COR-L47 (cell line): ENCODE measurements at places on chromosomes 2 and 18.

- no peak for DNase-seq
Measured at GRCh38 chr2:119599384-119599783, 55.1 kb downstream of the CFAP221 start.

GRCh38 chr2:142596334-142597088, 281.0 kb upstream of the KYNU start:
- DNase-seq: no peak

GRCh38 chr2:204021290-204022081, 84.9 kb downstream of the ICOS start:
- DNase-seq: no peak

DNA sequence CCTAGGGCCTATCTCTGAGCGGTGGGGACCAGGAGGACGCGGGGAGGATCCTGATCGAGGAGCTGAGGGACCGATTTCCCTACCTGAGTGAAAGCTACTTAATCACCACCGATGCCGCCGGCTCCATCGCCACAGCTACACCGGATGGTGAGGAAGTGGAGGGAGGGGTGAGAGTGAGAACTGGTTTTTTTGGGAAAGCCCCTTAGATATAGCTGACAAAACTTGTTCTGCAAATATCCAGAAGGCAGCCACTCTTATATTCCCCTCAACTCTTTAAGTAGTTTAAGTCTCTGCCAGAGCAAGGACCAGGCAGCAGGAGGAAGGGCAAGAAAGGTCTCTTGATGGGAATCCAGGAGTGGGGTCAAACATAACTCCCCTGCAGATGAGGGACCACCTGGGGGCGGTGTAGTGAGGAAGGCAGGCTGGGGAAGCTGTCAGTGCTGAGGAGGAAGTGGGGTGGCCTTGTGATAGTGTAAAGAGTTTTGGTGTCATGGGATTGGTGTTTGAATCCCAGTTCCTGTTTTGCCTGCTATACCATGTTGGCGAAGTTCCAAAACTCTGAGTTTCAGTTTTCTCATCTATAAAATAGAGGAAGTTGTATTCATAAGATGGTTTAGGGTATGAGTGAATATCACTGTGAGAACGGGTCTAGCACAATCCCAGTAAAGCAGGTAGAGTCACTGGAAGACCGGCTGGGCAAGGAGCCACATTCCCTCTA, 3.4 kb downstream of the NAGK start:
- no peak for DNase-seq

- DNase-seq: peak; percentile 80
Measured at GRCh38 chr18:45775241-45775676, 50.2 kb upstream of the SIGLEC15 start.

GRCh38 chr18:42850174-42851083, 265.1 kb downstream of the RIT2 start:
- no peak for DNase-seq

- no peak for DNase-seq
Measured at GRCh38 chr2:148828941-148829340, 46.1 kb upstream of the KIF5C start.

DNA sequence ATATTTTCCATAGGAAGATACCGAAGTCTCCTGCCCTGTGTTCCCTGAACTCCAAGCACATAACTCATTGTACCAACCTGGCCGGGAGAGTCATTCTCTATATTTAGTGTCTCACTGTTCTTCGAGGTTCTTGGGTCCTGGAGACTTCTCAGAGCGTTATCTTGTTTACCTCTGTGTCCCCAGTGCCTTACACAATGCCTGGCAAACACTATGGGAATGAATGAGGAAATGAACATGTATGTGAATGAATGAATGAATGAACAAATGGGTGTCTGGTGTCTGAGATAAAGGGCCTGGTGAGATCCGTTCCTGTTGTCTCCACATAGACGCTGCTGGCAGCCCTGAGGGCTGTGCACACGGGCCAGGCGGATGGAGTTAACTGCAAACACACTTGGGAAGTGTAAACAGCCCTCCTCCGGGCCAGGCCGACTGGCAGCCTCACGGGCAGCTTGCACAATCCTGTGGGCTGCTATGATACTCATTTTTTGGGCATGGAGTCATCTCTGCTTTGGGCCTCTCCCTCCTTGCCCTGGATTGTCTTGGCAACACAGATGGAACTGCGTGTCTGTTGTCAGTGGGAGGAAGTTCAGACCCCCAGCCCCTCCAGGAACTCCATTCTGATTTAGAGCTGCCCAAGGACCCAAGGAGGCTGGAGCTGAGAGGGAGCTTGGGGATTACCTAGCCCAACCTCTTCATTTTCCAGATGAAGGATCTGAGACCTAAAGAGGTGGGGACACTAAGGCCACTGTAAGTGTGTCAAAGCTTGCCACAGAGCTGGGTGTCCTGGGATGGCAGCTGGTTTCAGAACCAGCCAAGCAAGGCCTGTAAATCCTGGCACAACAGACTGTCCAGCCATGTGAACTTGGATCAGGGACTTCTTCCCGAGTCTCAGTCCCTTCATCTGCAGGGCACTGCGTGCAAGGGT, 124.4 kb downstream of the INHBB start:
- no peak for DNase-seq

DNA sequence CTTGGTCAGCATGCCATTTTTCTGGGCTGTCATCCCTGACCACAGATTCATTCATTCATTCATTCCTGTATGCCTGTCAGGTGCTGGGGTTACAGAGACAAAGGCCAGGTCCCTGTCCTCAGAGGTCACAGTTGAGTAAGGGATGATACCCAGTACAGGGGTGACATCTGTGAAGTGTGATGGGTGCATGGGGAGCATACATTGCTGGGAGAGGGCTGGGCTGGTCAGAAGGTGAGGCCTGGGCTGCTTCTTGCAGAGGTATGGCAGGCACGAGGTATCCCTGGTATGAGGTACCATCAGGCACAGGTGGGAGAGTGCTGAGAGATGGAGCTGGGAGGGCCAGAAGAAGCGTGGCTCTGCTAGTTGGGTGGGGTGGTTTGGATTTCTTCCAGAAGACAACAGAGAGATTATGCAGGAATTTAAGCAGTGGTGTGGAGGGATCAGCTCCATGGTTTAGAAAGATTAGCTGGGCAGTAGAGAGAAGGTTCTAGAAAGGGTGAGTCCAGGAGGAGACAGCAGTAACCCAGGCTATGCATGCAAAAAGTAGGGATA, 181.9 kb upstream of the HAAO start:
- DNase-seq: no peak

- no peak for DNase-seq
Measured at GRCh38 chr2:222160944-222161343, 137.9 kb downstream of the PAX3 start.

- DNase-seq: no peak
Measured at GRCh38 chr2:120858361-120859106, 122.9 kb downstream of the GLI2 start.

DNA sequence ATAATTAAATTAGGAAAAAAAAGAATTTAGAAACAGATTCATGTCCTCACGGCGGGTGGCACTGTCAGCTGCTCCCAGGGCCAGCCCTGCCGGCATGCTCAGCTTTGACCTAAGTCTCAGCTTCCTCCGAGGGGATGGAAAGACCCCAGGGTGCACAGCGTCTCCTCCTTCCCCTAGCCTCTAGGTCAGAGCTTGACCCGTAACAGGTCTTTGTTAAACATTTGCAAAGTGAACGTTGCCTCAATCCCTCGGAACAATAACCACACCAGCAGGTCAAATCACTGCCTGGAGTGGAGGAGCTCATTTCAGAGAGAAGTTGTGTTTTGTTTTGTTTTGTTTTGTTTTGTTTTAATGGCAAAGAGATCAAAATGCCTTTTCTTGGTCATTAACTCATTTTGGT, 171.3 kb downstream of the TMEM18 start:
- no peak for DNase-seq

DNA sequence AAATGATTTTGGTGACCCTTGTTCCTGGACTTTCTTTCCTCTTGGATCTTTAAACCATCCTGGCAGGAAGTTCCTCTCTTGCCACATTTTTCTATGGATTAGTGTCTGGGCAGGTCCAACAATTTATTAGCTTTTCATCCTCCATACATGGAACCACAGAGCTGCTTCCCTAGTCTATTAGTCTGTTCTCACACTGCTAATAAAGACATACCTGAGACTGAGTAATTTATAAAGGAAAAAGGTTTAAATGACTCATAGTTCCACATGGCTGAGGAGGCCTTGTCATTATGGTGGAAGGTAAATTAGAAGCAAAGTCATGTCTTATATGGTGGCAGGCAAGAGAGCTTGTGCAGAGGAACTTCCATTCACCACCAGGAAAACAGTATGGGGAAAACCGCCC, 122.9 kb downstream of the DDX1 start:
- DNase-seq: no peak

DNA sequence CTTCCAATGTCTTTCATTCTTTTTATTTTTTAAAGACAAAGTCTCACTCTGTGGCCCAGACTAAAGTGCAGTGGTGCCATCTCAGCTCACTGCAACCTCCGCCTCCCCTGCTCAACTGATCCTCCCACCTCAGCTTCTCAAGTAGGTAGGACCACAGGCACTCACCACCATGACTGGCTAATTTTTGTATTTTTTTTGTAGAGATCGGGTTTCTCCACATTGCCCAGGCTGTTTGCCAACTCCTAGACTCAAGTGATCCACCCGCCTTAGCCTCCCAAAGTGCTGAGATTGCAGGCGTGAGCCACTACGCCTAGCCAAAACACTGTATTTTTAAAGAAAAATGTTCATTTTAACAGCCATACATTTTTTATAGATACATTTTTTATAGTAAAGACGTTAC, 12.7 kb downstream of the GCKR start:
- DNase-seq: no peak

- no peak for DNase-seq
Measured at GRCh38 chr2:163269374-163270021, 430.9 kb upstream of the KCNH7 start.

DNA sequence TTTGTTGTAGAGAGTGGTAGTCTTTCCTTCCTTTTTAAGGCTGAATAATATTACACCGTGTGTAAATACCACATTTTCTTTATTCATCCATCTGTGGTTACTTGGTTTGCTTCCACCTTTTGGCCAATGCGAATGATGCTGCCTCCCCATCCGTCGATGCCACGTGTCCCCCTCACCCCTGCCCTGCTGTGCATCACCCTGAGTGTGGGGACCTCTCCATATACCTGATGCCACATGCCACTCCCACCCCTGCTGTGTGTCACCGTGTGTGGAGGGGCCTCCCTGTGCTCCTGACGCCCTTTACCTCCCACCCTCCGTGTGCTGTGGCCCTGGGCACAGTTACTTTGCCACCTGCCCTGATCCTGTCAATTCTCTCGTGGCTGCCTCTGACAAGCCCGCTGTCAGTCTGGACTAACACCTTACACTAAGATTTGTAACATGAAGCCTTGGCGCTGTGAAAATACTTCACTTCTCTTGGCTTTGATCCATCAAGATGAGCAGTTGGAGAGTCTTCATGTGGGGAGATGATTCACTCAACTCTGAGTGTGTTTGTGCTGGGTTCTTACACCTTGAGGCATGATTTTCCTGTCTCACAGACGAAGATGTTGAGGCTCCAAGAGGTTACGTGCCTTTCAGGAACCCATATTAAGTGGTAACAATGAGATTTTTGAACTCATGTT, 234.0 kb downstream of the ZNF407 start:
- DNase-seq: no peak

- DNase-seq: no peak
Measured at GRCh38 chr2:65518751-65519150, 86.4 kb upstream of the SPRED2 start.

DNA sequence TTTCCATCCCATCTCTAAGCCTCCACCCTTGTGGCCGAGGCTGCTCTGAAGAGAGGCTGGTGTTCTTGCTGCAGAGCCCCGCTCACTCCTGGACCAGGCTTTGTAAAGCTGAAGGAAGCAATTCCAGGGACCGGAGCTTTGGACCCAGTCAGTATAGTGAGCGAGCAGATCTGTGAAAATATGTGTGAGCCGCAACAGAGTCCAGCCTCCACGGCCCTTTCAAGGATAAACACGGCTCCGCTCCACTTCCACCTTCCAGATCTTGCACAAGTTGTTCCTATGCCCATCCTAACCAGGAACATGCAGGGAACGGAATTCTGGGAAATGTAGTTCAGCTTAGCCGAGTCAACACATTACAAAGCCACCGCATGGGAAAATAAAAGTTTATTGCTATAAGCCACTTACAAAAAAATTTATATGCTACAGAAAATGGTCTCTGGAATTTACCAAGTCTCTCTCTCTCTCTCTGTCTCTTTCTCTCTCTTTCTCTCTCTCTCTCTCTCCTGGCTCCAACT, 151.7 kb upstream of the ZNF521 start:
- DNase-seq: peak; percentile 12

GRCh38 chr2:469514-469913, 181.6 kb upstream of the ALKAL2 start:
- DNase-seq: no peak

DNA sequence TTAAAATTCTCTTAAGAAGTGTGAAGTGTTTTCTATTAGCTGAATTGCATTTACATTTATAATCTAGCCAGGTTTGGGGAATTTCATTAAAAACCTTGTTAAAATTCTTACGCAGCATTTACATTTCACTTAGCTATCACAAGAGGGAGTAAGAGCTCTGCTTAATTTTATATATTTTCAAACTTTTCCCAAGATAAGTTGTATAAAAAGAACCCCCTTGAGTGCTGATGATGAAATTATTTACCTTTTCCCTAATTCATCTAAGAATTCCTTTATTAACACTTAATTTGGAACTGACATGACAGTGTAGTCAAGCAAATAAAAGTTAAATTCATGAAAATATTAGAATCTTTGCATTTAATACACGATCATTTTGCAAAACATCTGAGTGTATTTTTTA, 54.2 kb upstream of the ZSWIM2 start:
- no peak for DNase-seq

DNA sequence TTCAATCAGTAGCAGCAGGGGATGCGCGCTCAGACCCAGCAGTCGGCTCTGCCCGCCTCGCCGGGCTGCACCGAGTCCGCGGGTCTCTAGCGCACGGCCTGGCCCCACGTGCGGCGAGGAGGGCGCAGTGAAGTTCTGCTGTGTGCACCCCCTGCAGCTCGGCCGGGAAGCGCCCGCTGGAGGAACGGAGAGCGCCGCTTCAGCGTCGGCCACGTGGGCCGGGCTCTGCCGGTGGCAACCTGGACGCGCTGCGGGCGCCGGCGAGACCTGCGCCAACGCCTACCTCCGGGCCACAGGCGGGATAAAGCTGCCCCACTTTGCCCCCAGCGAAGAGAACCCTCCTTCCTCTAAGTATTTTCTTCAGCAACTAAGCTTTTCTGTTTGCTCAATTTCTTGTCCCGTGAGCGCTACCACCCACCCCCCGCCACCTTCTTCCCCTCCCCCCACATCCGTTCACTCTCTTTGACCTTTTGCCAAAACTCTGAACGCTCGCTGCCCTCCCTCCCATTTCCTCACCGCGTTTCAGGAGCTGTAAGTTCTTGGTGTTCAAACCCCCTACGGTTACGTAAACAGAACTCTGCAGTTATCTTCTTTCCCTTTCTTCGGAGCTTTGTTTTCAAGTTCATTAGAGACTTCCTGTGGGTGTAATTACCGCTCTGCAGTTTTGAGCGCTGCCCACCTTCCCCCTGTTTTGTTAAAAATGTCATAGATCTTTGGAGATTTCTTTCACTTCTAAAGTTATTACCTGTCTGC, 42.6 kb upstream of the EDAR start:
- peak; percentile 50 for DNase-seq
